ENCODE measurements at places on chromosomes 2 and 18.
A peak's percentile ranks its signal among the peaks of the same experiment; 100 is the strongest.

DNA sequence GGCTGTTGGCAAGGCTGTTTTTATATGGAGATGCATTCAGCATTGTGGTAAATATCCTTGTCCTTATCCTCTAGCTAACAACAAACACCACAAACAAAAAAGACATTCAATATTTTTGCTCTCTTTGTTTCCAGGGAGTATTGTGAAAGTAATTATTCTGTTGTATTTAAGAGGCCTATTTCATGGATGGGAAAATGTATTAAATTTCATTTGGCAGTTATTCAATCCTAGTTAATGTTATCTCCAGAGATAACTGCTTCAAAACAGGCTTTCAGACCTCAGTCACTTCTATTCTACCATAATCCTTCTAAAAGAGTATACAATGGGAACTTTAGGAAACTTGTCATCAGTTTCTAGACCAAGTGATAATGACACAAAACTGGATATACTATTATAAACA, 280.5 kb upstream of the CCDC68 start:
- no peak for DNase-seq

DNA sequence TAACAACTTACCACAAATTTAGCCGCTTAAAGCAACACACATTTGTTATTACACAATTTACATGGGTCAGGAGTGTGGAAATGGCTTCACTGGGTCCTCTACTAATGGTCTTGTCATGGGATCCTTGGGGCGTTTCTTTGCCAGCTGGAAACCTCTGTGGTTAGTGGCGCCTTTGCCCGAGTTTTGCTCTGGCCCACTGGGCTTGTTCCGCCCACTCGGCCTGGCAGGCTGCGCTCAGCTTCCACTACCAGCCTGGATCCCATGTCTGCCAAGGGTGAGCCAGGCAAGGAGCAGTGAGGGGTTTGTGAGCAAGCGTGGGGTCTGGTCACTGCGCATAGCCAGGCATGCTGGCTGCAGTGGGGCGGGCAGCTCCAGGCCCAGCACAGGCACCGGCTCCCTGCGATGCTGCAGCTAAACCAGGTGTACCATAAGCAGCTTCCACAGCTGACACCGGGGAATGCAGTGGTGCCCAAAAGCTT, 16.2 kb upstream of the MBD2 start:
- DNase-seq, result no peak

DNA sequence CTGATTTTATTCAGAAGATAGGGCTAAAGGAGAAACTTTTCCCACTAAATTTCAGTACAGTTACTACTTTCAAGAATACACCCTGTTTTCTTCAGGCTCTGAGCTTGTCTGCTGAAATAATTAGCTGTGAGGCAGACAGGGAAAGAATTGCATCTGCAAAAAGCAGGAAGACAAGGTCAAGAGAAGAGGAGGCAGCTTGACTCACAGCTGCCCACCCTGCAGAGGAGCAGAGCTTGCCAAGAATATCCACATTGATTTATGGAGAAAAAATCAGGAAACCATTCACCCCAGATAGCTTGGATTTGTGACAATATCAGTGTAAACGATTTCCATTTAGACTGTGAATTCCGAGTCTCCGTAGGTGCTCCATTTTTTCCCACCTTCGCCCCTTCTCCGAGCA, 49.0 kb downstream of the ACTR2 start:
- no peak for DNase-seq

- DNase-seq, result no peak
These were observed 75.3 kb downstream of the VSNL1 start for GRCh38 chr2:17615728-17616351.

DNA sequence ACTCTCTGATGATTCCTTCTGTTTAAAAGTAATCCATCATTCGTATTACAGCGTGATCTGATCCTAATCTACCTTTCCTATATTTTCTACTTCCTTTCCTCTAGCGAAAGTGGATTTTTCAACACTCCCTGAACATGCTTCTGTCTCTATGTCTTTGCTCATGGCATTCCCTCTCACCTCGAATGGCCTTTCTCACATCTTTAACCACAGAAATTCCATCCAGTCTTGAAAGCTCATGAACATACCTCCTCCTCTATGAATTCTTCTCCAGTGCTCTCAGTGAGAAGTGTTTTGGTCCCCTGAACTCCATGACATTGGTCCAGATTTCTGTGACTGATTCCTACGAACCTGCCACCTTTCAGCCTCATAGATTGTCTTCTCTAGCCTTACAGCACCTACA, 323.2 kb downstream of the RAD51AP2 start:
- no peak for DNase-seq

- DNase-seq, result no peak
These were observed 184.9 kb downstream of the GLI2 start for GRCh38 chr2:120920454-120921148.

GRCh38 chr2:112690853-112691401, 29.9 kb upstream of the NT5DC4 start:
- DNase-seq, result no peak

DNA sequence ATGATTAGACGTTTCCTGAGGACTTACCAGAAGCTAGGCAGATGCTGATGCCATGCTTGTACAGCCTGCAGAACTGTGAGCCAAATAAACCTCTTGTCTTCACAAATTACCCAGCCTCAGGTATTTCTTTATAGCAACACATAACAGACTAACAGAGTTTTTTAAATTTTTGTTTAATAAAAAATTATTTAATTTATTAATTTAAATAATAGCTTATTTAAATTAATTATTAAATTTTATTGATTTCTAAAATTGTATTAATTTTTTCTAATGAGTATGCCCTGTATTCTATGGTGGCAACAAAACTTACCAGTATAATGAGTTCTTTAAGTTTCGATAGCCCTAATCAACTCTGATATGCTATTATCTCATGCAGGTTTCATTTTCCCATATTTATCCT, 259.8 kb downstream of the IKZF2 start:
- DNase-seq, result no peak

- no peak for DNase-seq
These were observed 104.7 kb upstream of the MYO3B start for GRCh38 chr2:170073288-170073687.

- no peak for DNase-seq
These were observed 95.2 kb upstream of the BOD1L2 start for GRCh38 chr18:57051657-57052044.

DNA sequence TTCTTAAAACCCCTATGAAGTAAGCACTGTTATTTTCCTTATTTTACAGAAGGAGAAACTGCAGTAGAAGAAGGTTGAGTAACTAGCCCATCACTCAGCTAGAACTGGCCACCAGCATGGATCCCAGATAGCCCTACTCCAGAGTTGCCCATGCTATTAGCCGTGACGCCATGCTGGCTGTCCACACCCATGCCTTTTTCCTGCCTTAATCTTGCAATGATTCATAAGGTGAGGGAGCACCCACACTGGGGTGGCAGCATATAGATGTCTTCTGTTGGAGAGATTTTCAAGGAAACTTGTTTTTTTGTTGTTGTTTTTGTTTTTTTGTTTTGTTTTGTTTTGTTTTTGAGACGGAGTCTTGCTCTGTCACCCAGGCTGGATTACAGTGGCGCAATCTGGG, 204.1 kb upstream of the HAAO start:
- peak; percentile 5 for DNase-seq

- no peak for DNase-seq
These were observed 239.1 kb downstream of the ASXL3 start for GRCh38 chr18:33817096-33817495.

DNA sequence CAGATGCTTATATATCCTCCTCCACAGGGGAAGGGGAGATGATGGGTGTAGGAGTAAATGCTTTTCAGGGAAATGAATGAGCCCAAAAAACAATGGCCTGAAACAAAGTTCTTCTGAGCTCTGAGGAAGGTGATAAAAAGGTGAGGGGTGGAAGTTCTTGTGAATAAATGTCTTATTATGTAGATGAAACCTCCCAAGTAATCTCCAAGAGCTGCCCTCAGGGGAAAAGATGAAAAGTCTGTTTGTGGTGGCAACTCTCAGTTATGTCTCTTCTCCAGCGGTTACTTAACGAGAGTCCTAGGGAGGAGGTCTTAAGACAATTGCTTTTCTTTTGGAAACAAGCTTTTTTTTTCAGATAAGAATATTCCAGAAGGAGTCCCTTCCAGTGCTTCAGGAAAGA, 115.5 kb upstream of the CHAC2 start:
- DNase-seq, result no peak

DNA sequence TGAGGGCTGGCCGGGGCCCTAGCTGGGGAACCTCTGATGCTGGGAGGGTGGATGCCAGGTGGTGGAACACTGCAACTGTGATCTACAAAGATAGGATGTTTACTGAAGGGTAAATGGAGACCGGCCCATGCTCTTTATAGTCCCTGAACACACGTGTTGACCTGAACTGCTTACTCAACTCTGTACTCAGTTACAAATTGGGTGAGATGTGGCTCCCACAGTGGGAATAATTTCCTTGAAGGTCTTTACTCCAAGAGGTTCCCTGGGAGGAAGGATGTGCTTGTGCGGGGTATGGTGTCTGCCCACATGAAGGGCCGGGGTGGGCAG, 254.1 kb downstream of the PRKCE start:
- no peak for DNase-seq

Data from left forelimb (tissue), 1 donor.